ENCODE measurements at places on chromosomes 3 and 15. TPM values are rescaled to one million over a fixed set of nuclear protein-coding genes. Genes with fewer than 3 reads are reported as not detected.

The CLDN16 gene
- total RNA-seq = 73.5 TPM

The WDR49 gene
- 3.7 TPM for total RNA-seq

The HSPBAP1 gene
- 8.5 TPM for total RNA-seq

The AADACL2 gene
- not detected for total RNA-seq

The PLSCR4 gene
- 32.8 TPM for total RNA-seq

The SMAD6 gene
- total RNA-seq = 52.7 TPM

The ZNF80 gene
- 0.06 TPM for total RNA-seq

The C3orf85 gene
- total RNA-seq = 3.6 TPM

The CHAC1 gene
- total RNA-seq = 1.6 TPM

The CCDC51 gene
- 18.6 TPM for total RNA-seq

The UPK1B gene
- total RNA-seq = 8.8 TPM

The NLGN1 gene
- total RNA-seq = 5.4 TPM

The ACAN gene
- 4.0 TPM for total RNA-seq

The FOXL2NB gene
- not detected for total RNA-seq

The ZBED2 gene
- total RNA-seq = not detected

The ITIH1 gene
- total RNA-seq = 0.41 TPM

The TIGIT gene
- total RNA-seq = 1.5 TPM

The ROPN1 gene
- total RNA-seq = not detected

The SEMA3B gene
- total RNA-seq = 70.1 TPM

The CFAP100 gene
- total RNA-seq = 0.93 TPM

The KLHL24 gene
- total RNA-seq = 178 TPM

The IQCF6 gene
- total RNA-seq = not detected

The AMOTL2 gene
- 149 TPM for total RNA-seq

The GXYLT2 gene
- total RNA-seq = 26.6 TPM

The UQCC5 gene
- 12.3 TPM for total RNA-seq

The ATP6V1A gene
- total RNA-seq = 87.5 TPM

The CCDC54 gene
- not detected for total RNA-seq

The MED12L gene
- 5.9 TPM for total RNA-seq

The CCDC12 gene
- 28.1 TPM for total RNA-seq

The MRAS gene
- 31.3 TPM for total RNA-seq

The DCLK3 gene
- total RNA-seq = 0.47 TPM

The EDC3 gene
- 23.4 TPM for total RNA-seq

The EFCC1 gene
- total RNA-seq = 5.0 TPM

The C3orf22 gene
- 0.12 TPM for total RNA-seq

The ACP3 gene
- 79.9 TPM for total RNA-seq

The TXNRD3 gene
- total RNA-seq = 19.2 TPM

The RBP2 gene
- not detected for total RNA-seq

The SH3GL3 gene
- total RNA-seq = 4.3 TPM

The MAP2K5 gene
- 16.8 TPM for total RNA-seq
